Neural crest cell (in vitro differentiated cells): ENCODE measurements at places on chromosomes 6 and 20.

DNA sequence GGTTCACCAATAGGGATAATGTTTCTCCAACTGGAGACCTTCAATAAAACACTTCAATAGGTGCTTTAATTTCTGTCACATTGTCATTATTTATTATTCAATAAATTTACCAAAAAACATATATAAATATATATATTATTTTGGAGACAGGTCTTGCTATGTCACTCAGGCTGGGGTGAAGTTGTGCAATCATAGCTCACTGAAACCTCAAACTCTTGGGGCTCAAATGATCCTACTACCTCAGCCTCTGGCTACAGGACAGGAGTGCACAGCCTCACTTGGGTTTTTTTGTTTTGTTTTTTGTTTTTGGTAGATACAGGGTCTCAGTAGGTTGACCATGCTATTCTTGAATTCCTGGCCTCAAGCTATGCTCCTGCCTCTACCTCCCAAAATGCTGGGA, 9.9 kb downstream of the SMLR1 start:
- no peak for DNase-seq

DNA sequence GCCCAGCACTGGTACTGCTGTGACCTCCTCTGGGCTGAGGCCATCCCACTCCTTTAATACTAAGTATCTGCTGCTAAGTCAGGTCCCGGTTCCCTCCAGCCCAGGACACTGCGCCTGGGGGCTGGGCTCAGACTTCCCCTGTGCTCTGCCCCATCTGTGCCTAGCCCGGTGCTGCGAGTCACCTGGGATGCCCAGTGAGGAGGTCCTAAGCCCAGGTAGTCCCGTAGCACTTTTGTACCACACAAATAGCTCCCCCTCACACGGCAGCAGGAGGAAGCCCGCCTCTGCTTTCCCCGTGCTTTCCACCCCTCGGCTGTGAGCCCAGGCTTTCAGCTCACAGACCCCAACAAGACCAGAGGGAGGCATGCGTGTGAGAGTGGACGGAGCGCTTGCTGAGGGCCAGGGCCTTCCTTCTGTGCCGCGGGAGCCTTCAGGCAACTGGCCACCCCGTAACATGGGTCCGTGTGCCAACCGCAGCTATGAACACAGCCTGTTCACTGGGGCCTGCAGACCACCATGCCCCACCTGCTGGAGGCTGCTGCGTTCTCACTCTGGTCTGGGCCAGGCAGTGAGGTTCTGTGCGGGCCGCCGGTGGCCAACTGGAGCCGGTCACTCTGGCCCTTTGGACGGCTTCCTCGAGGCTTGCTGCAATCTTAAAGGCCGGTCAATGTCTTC, 79.9 kb upstream of the MPC1 start:
- no peak for DNase-seq

- DNase-seq = peak; percentile 22
Observed at GRCh38 chr6:36660771-36661471, 17.6 kb upstream of the CDKN1A start.

- DNase-seq = no peak
Observed at GRCh38 chr6:79071547-79071946, 6.5 kb downstream of the PHIP start.

DNA sequence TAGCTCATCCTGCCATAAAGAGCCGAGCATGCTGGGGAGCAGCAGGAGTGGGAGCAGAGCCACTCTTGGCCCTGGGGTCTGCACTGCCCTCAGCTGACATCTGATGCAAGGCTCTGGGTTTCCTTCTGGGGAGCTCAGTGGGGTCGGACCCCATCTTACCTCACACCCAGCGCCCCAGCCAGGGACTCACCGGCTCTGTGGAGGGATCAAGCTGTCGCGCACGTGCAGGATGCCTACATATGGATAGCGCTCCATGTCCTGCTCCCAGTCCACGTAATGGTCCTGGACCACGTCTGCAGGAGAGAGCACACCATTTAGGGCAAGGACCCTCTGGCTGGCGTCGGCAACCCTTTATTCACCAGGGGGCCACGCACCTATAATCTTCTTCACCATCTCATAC, 12.2 kb downstream of the LEMD2 start:
- DNase-seq = no peak

- no peak for DNase-seq
Observed at GRCh38 chr20:62215020-62215990, 4.8 kb downstream of the HRH3 start.

DNA sequence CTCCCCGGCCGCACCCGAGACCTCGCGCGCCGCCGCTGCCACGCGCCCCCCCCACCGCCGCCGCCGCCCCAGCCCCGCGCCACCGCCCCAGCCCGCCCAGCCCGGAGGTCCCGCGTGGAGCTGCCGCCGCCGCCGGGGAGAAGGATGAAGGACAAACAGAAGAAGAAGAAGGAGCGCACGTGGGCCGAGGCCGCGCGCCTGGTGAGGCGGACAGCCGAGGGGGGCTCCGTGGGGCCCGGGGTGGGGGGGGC, 426 bp downstream of the ASXL1 start:
- DNase-seq = no peak

- no peak for DNase-seq
Observed at GRCh38 chr6:26452631-26453235, 5.0 kb upstream of the BTN2A1 start.

GRCh38 chr20:53547664-53548239, 45.9 kb downstream of the ZNF217 start:
- DNase-seq = peak; percentile 39

GRCh38 chr20:41538810-41539596, 79.2 kb downstream of the CHD6 start:
- DNase-seq = no peak

GRCh38 chr6:136163260-136163659, 86.9 kb downstream of the MTFR2 start:
- DNase-seq = no peak

GRCh38 chr6:6724539-6725467, 136.3 kb downstream of the LY86 start:
- peak; percentile 70 for DNase-seq

DNA sequence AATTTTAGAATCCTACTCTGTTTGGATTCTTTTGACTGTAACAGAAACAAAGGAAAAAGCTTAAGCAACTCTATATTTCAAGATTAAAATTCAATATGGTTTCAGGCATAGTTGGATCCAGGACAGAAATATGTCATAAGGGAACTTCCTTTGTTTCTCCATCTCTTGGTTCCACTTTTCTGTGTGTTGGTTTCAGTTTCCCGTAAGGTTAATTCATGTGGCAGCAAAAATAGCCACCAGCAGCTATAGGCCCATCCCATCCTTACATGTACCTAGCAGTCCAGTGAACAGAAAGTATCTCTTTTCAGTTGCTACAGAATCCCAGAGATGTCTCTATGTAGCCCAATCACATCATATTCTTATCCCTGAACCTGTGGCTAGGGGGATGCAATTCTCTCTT, 8.8 kb upstream of the FAM8A1 start:
- no peak for DNase-seq

- DNase-seq = no peak
Observed at GRCh38 chr6:37845026-37845911, 25.7 kb downstream of the ZFAND3 start.

DNA sequence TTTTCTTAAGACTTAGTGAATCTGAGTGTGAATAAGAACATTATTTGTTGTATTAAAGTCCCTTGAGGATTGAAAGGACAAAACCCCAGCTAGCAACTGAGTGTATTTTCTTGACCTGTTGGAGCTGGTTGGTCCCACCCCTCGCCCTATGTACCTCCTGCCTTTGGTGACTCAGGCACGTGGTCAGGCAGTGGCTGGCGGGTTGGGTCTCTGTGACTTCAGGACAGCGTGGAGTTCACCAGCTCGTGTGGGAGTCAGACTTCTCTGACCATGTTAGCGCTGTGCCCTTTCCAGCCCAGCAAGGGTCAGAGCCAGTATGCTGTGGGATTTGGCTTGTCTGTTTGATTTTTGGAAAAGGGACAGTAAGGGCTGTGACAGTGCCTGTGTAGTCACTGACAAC, 93.7 kb downstream of the SSR1 start:
- no peak for DNase-seq

- DNase-seq = no peak
Observed at GRCh38 chr6:124783344-124783743, 178.9 kb upstream of the RNF217 start.

- DNase-seq = no peak
Observed at GRCh38 chr6:78909391-78909790, 42.0 kb downstream of the IRAK1BP1 start.

- DNase-seq = no peak
Observed at GRCh38 chr6:132995432-132995831, 181.1 kb downstream of the RPS12 start.

GRCh38 chr20:13331536-13331935, 110.5 kb downstream of the ISM1 start:
- DNase-seq = no peak

DNA sequence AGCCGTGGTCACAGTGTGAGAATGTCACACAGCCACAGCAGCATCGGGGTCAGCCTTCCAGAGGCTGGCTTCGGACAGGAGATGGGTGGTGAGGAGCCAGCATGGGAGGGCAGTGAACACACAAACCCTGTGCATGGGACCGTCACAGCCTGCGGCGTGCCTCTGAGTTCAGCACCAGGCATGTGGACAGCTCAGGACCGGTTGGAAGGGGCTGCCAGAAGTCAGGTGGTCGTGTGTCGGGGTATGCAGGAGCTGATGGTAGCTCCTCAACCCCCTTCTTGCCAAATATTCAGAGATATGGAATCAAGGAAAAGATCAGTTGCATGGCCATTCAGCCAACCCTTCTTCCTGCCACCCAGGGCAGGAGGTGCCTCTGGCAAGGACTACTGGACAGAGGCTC, 28.2 kb downstream of the MYT1 start:
- peak; percentile 51 for DNase-seq

DNA sequence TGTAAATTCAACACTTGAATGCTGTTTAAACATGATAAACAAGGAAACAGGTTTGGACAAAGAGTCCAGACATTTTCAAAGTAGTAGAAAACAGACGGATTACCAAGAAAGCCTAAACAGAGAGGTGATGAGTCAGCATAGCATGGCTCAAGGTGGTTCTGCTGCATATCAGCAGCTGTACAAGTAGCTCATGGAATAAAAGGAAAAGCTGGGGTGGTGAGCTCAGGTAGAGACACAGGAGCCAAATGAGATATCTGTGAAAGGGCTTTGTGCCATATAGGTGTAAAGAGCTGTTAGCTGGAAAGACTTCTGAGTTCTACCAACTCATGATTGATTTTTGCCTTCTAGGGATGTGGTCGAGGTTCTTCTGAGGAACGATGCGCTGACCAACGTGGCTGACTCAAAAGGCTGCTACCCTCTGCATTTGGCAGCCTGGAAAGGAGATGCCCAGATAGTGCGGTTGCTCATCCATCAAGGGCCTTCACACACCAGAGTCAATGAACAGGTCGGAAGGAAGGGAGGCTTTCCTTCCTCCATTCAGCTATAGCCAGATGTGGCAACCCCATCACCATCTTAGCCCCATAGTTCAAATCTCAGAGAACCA, 80.7 kb downstream of the ANKS1A start:
- DNase-seq = no peak

- peak; percentile 38 for DNase-seq
Observed at GRCh38 chr20:63177785-63178445, 38.0 kb downstream of the YTHDF1 start.

- DNase-seq = no peak
Observed at GRCh38 chr20:53981752-53982437, 88.5 kb downstream of the BCAS1 start.

DNA sequence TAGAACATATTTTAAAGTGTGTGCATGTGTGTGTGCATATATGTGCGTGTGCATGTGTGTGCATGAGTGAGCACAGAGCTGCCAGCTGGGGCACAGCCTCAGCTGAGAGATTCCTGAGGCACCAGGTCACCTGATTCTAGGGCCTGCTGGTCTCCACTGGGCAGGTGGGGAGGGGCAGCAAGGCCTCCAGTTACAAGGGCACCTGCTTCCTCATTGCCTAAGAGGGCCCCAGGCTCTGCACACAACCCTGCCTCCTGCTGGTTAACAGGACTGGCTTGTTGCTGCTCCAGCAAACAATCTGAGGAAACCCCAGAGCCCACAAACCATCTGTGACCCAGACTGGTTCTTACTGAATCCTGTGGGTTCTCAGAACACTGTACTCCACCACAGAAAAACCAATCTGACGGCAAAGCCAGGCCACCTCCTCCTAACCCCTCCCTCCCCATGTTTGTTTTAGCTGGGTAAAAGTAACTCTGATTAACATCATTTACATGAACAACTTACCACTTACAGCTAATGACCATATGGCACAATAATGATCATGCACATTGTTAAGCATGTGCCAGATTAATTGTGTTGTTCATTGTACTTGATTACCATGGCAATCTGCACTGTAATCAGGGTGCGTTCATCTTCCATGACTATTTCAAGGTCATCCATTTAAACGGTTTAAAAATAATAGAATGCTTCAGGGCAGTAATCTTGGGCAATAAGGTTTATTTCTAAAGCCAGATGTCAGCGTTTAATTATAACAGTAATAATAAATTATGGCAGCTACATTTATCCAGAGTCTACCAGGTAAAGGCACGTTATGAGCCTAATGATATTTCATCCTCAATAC, 23.1 kb upstream of the UBE2J1 start:
- DNase-seq = no peak

DNA sequence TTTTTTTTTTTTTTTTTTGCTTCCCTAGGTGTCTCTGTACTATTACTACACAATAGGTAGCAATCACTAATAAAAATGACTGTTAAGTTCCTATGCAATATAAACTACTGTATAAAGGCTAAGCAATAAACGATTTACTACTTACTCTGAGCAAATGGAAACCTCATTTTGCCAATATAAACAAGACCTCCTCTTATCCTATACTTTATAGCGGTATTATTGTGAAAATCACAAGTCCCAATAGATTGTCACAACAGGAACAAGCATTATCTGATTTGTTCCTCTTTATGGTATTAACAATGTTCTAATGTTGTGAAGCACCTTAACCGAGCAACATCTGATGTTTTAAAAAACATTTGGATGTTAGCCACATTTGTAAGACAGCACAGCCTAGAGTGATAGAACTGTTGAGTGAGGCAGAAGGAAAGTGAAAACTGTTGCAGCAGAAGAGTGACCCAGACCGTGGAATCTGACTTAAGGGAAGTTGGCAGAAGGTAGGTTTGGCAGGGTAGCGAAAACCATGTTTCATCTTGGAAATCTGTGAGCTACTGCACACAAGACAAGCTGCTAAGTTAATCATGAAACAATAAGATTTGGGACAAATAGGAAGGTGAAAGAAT, 94.2 kb downstream of the MYLK4 start:
- no peak for DNase-seq

DNA sequence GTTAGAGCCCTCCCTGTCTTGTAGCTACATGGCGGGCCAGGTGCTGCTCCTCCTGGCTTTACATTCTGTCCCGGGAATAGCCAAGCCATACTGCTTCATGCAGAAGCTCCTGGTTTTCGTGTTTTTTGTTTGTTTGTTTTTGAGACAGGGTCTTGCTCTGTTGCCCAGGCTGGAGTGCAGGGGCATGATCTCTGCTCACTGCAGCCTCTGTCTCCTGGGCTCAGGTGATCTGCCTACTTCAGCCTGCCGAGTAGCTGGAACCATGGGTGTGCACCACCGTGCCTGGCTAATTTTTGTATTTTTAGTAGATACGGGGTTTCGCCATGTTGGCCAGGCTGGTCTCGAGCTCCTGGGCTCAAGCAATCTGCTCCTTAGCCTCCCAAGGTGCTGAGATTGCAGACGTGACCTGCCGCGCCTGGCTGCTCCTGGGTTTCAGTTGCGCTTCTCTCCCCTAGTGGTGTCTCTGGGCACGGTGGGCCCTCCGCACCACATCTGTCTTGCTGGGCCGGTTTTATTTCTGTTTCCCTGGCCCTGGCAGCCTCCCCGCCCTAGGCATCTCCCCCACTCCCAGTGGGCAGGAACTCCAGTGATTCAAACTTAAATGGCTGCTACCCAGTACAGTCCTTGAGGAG, 12.9 kb downstream of the CDYL start:
- DNase-seq = no peak

GRCh38 chr6:120764312-120764711, 570.0 kb downstream of the TBC1D32 start:
- no peak for DNase-seq

GRCh38 chr6:127136786-127137185, 18.3 kb downstream of the RSPO3 start:
- no peak for DNase-seq
